ENCODE measurements at places on chromosomes 6 and 20.

DNA sequence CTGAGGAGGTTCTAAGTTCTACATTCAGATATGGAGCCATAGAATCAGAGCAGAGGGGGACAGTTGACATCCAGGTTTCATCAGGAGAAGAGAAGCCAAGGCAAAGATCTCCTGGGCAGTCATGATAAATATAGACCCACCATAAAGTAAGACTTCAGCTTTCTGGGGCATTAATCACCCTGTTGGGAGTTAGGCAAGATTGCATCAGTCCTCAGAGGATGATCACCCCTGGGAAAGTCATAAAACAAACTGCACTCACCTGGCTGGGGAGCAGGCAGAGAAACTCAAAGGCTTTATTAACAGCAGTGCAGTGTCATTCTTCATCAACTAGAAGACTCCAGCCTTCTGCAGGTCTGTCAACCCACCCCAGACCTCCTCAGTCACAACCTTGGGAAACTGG lies 301.3 kb upstream of the JARID2 start:
- DNase-seq = no peak

- DNase-seq = peak; percentile 11
Measured at GRCh38 chr20:13817342-13817741, 32.5 kb downstream of the NDUFAF5 start.

GRCh38 chr6:42278131-42278853 lies 60.6 kb upstream of the MRPS10 start:
- DNase-seq = no peak

GRCh38 chr6:138404666-138405337 lies 779 bp downstream of the HEBP2 start:
- no peak for DNase-seq

- no peak for DNase-seq
Measured at GRCh38 chr6:105645958-105646357, 243.1 kb upstream of the PREP start.

DNA sequence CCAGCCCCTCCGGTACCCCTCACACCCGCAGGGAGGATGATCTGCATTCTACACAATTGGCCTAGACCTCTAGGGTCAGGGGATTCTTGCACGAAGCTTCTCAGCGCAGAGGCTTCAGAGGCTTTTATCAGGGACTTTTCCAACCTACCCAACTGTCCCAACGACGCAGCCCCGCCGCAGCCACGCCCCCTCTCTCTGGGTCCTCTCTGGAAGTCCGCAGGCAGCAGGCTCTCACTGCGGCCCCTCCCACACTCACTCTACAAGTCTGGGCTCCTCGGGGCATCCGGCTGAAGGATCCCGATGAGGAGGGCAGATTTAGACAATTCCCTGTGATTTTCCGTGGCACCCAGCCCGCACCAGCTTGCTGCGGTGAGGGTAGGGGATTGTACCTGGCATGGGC lies 227.7 kb upstream of the RNF24 start:
- DNase-seq = no peak

GRCh38 chr20:49765846-49766541 lies 46.6 kb upstream of the SLC9A8 start:
- peak; percentile 68 for DNase-seq

GRCh38 chr6:10901770-10902169 lies 14.9 kb downstream of the SYCP2L start:
- DNase-seq = no peak

DNA sequence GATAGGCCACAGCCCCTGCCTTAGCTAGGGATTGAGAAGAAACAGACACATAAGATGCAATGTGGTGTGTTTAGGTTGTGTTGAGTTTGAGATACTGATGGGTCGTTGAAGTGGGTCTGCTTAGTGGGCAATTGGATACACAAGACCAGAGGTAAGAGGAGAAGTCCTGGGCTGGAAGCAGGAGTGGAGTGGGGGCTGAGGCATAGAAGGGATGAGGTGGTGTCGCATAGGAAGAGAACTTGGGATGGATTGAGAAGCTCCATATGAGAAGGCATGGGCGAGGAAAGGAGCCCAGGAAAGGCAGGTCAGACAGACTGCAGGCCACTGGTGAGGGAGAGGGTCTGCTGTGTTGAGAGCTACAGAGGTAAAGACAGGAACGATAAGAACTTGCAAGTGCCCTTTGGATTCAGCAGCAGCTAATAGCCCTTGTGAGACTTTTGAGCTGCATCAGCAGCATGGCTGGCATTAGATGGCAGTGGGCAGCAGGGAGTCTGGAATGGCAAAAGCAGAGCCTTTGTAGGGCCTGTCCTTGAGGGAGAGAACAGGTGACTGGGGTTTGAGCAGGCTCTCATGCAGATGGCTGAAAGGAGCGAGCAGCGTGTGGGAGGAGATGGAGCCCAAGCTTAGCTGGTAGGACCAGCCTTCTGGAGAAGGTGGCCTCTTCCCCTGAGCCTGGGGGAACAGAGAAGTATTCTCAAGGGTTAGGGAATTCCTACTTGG lies 33.2 kb downstream of the PLCG1 start:
- DNase-seq = no peak

- peak; percentile 93 for DNase-seq
Measured at GRCh38 chr6:41284726-41285125, 1.8 kb downstream of the TREM1 start.

DNA sequence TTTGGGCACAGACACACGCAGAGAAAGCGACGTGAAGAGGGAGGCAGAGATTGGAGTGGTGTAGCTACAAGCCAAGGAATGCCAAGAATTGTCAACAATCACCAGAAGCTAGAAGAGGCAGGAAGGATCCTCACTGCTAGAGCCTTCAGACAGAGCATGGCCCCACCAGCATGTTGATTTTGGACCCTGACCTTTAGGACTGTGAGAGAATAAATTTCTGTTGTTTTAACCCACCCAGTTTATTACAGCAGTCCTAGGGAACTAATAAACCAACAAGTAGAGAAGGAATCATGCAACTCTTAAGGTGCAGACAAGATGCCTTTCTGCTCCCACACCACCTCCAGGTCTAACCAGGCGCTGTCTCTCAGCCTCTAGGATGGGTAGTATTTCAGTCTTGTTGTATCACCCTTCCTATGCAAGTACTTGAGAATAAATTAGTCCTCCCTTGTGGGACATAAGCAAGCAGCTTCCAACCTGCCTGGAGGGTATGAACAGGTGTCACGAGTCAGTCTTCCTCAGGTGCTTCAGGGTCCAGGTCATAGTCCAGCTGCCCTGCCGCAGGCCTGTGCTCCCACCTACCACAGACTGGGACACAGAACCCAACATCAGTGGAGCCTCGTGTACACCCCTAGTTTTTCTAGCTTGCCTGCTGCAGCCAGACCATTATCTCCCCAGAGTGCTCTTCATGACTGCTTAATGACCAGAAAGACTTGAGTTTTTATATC lies 46.4 kb upstream of the CCN2 start:
- no peak for DNase-seq

DNA sequence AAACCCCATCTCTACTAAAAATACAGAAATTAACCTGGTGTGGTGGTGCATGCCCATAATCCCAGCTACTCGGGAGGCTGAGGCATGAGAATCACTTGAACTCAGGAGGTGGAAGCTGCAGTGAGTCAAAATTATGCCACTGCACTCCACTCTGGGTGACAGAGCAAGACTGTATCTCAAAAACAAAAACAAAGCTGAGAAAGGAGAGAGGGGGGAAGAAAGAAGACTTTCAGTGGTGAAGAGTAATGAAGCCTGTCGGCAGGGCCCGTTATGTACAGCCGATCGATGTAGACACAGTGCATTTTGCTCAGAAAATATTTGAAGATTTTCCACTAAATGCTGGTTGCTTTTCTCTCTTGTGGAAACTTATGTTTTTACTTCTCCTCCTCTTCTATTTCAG lies 13.8 kb downstream of the VAPB start:
- DNase-seq = no peak

DNA sequence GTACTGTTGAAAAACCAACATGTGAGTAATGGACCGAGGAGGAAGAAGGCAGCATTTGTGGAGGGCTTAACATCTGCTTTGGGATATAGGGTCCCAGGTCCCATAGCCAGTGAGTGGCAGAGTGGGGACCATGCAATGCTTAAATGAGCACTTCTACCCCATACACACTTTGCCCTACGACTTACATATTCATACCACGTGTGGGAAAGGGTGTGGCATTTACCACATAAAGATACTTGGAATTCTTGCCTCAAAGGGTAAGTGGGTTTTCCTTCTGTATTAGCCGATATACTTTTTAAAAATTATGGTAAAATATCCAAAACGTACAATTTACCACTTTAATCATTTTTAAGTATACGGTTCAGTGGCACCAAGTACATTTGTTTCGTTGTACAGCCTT lies 199.3 kb downstream of the BACH2 start:
- no peak for DNase-seq

DNA sequence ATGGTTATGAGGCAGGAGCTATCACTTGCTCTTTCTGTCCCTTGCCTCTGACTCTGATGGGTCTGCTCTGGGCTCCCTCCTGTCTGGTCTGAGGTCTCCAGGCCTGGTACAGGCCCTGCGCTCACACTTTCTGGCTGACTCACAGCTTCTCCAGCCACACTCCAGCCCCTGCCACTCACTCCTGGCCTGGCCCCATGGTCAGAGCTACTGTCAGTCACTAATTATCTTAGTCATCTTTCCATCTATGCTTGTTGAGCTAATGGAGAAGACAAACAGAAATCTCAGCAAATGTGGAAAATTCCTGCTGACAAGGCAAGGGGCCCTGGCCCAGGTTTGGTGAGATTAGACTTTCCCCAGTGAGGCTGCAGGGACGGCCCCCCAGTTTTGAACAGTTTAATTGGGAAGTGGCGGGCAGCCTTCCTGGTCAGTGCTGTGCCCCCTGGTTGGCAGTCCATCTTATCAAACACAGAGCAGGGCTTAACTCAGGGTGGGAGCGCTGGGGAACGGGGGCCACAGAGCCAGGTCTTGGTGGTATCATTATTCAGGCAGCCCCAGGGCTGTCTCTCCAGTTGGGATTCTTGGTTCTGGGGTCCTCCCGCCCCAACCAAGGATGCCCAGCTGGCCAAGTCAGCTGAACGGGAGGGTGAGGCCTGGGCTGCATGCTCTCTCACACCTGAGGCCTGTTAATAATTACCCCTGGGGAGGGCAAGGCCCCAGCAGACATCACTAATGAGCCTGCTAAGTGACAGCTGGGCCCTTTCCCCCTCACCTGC lies 63.4 kb downstream of the VEGFA start:
- peak; percentile 85 for DNase-seq

DNA sequence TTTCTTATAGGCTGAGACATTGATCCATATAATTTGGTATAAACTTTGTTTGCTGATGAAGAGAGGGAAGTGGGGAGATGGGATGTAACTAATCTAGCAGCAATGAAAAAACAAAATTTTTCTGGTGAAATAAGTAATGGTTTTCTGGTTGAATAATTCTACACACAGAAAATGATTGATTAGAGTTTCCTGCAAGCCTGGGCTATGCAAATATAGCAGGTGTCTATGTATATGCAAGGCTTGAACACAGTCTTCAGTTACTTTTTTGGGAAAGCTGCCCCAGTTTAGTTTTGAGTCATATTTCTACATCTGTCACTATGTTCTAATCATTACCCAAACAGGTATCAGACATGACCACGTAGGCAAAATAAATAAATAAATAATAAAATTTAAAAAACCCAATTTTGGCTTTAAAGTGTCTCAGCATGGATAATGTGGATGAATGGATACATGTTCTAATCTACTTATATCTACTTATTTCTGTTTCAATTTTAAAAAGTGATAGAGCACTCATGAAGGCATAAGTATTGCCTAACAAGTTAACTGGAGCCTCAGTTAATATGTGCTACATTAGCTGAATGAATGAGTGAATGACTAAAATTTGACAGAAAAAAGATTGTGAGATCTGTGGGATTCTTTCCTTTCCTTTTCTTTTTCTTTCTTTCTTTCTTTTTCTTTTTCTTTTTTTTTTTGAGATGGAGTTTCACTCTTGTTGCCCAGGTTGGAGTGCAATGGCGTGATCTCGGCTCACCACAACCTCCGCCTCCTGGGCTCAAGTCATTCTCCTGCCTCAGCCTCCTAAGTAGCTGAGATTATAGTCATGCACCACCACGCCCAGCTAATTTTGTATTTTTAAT lies 37.2 kb upstream of the TFB1M start:
- no peak for DNase-seq

- no peak for DNase-seq
Measured at GRCh38 chr20:10042086-10042485, 7.3 kb downstream of the ANKEF1 start.

GRCh38 chr6:79614326-79615305 lies 16.5 kb upstream of the SH3BGRL2 start:
- no peak for DNase-seq

- DNase-seq = no peak
Measured at GRCh38 chr6:130381012-130381411, 15.2 kb downstream of the TMEM200A start.
